Epithelial cell of proximal tubule (primary cell): ENCODE measurements at places on chromosomes 6 and 20. TPM values are rescaled to one million over a fixed set of nuclear protein-coding genes. Genes with fewer than 3 reads are reported as not detected.

The SLA2 gene
- total RNA-seq = not detected in 2 replicates

The SLC24A3 gene
- total RNA-seq = not detected in 2 replicates

The PDE10A gene
- total RNA-seq = 6.9 TPM in 2 replicates

The HLA-DPA1 gene
- 6.8 and 7.1 TPM in 2 replicates for total RNA-seq

The ANKRD66 gene
- total RNA-seq = not detected in 2 replicates

The NFATC2 gene
- total RNA-seq = 1.4 and 1.9 TPM in 2 replicates

The SAYSD1 gene
- total RNA-seq = 14.6 and 15.7 TPM in 2 replicates

The RAE1 gene
- 54.1 and 74.3 TPM in 2 replicates for total RNA-seq

The HLA-DQA1 gene
- total RNA-seq = not detected in 2 replicates

The CCN6 gene
- total RNA-seq = 0.58 and 1.4 TPM in 2 replicates

The MAP7 gene
- 12.9 and 16.1 TPM in 2 replicates for total RNA-seq

The ASXL1 gene
- total RNA-seq = 20.7 and 34.2 TPM in 2 replicates

The DEFB132 gene
- total RNA-seq = not detected in 2 replicates

The BMP7 gene
- 3.7 and 5.5 TPM in 2 replicates for total RNA-seq

The FOXS1 gene
- total RNA-seq = not detected in 2 replicates

The TMX4 gene
- 15.3 and 23.5 TPM in 2 replicates for total RNA-seq

The SCRT2 gene
- total RNA-seq = not detected in 2 replicates

The LY6G6F gene
- total RNA-seq = not detected in 2 replicates

The UFL1 gene
- total RNA-seq = 18.0 and 18.8 TPM in 2 replicates

The SLPI gene
- 20.5 and 68.1 TPM in 2 replicates for total RNA-seq

The PRDM1 gene
- 0.14 and 1.0 TPM in 2 replicates for total RNA-seq

The LIN28B gene
- total RNA-seq = 0.07 TPM in 1 of 2 replicates, not detected in the other

The SIGLEC1 gene
- not detected in 2 replicates for total RNA-seq

The LAMA2 gene
- total RNA-seq = 0.69 and 2.7 TPM in 2 replicates

The RNASET2 gene
- 57.7 and 358 TPM in 2 replicates for total RNA-seq

The TINAG gene
- total RNA-seq = 14.1 and 17.9 TPM in 2 replicates

The MTHFD1L gene
- total RNA-seq = 39.5 and 66.8 TPM in 2 replicates

The SLC4A11 gene
- 3.6 and 5.1 TPM in 2 replicates for total RNA-seq

The OOEP gene
- not detected in 2 replicates for total RNA-seq

The SPTLC3 gene
- 0.46 and 2.6 TPM in 2 replicates for total RNA-seq

The BPIFB1 gene
- total RNA-seq = not detected in 2 replicates

The RBL1 gene
- total RNA-seq = 9.7 and 12.0 TPM in 2 replicates

The CLDN20 gene
- total RNA-seq = not detected in 2 replicates

The ZNF165 gene
- 4.3 and 4.4 TPM in 2 replicates for total RNA-seq

The SNAI1 gene
- 1.4 and 2.0 TPM in 2 replicates for total RNA-seq

The PKHD1 gene
- total RNA-seq = 1.7 and 1.9 TPM in 2 replicates

The NHLRC1 gene
- 0.40 and 1.2 TPM in 2 replicates for total RNA-seq
